AG09309 (cell line): ENCODE measurements at places on chromosomes 11 and 22.
A peak's percentile ranks its signal among the peaks of the same experiment; 100 is the strongest.

DNA sequence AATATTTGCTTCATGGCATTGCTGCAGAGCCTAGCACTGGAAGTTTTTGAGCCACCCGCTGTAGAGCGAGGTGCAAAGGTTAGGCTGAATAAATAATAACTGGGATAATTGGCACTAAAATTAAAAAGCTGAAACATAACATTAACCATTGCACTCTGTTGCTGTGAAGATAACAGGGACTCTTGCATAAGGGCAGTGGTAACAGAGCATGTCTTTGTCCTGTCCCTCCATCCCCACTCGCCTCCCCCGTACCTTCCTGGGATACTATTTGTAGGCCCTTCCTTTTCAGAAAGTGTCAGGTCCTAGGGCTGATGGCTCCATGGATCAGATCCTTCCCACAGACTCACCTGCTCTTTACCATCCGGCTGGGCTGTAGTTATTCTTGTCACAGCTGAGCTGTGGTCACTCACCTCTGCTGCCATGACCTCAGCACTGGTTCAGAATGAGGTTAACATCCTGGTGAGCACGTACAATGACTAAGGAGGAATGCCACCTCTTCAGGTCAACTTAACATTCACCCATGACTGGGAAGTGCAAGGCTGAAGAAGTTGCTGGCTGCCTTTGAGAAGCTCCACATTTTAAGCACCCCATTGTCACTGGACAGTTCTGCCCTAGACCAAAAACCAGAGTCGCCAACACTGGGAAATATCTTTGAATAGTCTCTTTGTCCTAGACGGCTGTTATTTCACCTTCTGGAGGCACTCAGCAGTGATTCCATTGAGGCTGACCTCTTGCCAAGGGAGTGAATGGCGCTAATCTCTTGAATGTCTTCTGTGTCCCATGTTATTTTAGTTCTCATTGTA, 103.2 kb upstream of the KIRREL3 start:
- no peak for DNase-seq

GRCh38 chr11:6357222-6357621, 33.1 kb upstream of the SMPD1 start:
- DNase-seq, result peak; percentile 74

- no peak for DNase-seq
These were observed 220.4 kb upstream of the RAG2 start for GRCh38 chr11:36818410-36818809.

DNA sequence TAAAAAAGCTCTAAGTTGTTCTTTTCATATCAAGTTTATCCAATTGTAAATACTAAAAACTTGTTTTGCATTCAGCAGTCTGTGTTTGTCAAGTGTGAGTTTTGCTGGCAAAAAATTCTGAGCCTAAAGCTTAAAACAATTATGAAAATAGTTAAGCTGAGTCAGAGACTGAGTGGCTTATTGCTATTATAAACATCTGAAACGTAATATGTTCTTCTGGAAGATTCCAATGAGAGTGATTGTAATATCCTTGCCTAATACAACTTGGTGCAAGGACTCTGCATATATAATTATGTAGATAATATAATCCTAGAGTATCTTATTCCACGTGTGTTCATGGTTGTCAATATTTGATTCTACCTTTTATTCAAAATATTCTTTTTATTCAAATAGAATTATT, 14.1 kb upstream of the NUP50 start:
- no peak for DNase-seq

DNA sequence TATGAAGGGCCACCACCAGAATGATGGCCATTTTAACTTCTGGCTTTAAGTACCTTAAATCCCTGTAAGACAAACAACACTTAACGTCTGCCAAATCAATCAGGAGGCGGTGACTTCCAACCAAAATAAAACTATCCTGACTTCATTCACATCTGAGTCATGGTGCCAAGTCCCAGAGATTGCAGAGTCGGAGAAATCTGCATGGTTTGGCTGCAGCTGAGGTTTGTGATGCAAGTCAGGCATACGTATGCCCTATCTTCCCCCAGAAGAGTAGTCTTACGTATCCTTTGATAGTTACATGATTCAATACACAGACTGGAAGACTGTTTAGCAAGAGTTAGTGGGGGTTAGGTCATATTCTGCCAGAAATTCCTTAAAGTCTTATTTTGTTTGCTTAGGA, 1.7 kb upstream of the GAB2 start:
- peak; percentile 97 for DNase-seq

GRCh38 chr22:42473484-42474193, 41.4 kb upstream of the NFAM1 start:
- peak; percentile 20 for DNase-seq

GRCh38 chr11:65719871-65720210, 757 bp downstream of the RNASEH2C start:
- DNase-seq, result no peak

GRCh38 chr11:78573681-78574080, 983 bp downstream of the NARS2 start:
- DNase-seq, result no peak

- DNase-seq, result peak; percentile 38
These were observed 88.9 kb upstream of the DDI1 start for GRCh38 chr11:103947546-103947919.

- no peak for DNase-seq
These were observed 345.4 kb upstream of the KIRREL3 start for GRCh38 chr11:127345819-127346459.

DNA sequence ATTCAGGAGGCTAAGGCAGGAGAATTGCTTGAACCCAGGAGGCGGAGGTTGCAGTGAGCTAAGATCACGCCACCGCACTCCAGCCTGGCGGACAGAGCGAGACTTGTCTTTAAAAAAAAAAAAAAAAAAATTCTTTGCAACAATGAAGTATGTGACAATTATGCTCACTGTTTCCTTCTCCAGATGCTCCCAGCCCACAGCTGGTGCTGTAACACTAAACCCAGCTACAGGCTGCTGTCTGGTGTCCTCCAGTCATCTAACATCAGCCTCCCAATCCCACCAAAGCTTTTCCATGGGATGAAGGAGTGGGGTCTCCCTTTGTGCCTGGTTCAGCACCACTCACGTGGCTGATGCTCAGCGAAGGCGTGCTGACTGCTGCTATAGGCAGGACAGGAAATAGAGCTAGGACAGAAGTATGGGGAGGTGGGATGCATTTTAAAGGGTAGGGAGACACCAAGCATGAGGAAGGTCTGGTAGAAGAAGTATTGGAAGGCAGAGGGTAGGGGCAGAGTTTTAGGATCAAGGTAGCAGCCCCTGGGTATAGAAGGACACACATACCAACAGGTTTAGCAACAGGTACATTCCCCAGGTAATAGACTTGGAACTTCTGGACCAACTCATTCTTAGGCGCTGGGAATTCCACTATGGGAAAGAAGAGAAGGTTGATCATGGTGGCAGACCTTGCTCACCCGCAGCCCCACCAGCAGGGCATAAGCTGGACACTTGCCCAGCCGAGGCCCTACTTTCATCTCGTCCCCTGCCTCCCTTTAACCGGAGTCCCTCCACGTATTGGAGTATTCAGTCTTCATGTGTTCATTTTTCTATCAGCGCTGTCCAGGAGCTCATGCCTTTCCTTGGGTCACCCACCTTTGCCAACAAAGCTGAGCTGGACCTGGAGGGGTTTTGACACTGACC, 10.4 kb downstream of the SMPD1 start:
- DNase-seq, result no peak

DNA sequence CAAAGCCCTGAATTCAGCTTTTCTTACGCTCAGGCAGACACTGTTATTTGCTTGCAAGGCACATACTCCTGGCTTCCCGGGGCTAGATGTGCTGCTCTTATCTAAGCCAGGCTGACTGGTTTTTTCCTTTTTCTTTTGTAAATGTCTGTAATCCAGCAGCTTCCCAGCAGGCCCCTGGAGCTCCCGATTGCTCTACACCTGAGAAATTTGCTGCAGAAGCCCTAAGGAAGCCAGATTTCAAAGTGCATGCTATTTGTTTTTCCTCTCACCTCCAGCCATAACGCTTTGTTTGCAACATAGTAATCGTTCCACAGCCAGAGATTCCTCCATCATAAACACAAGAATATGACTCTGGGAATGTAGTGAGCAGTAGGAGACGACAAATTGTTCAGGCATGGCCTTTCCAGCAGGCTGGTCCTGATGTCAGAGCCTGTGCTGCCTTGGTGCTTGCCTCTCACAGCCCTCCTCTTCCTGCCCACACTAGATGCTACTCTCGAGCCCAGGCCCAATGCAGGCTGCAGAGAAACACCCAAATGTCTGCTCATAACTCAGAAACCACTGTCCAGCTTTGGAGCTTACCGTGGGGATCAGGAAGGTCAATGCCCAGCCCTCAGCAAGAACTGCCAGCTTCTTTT, 54.7 kb upstream of the SLC6A5 start:
- DNase-seq, result no peak

- DNase-seq, result no peak
These were observed 9.7 kb downstream of the OR5AN1 start for GRCh38 chr11:59368238-59369022.

DNA sequence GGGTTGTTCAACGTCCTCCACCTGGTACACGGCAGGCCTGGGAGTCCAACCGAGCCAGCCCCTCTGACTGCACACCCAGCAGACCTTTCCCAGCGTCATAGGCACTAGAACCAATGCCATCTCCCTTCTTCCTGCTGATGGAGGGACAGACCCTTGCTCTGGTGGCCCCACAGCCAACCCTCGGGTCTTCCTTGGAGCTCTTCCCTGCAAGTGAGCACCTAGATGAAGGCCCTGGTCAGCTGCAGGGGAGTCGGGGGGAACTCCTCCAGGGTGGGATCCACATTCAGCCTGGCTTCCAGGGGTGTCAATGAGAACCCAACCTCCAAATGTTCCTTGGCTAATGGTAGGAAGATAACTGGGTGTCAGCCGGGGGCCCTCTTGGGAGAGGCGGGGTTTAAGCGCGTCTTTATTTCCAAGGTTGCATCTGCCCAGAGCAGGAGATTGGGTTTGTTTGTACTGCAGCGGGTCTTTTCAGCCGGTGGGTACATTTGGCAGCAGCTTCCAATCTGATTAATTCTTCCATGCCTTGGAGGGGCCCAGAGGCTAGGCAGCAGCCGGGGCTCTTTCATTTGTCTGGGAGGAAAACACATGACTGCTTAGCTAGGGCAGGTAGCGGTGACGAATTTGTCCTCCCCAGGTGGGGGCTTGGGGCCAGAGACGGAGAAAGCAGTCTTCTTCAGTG, 56.0 kb upstream of the SHISAL1 start:
- no peak for DNase-seq

- DNase-seq, result no peak
These were observed 4.9 kb downstream of the NOL12 start for GRCh38 chr22:37690901-37691504.

DNA sequence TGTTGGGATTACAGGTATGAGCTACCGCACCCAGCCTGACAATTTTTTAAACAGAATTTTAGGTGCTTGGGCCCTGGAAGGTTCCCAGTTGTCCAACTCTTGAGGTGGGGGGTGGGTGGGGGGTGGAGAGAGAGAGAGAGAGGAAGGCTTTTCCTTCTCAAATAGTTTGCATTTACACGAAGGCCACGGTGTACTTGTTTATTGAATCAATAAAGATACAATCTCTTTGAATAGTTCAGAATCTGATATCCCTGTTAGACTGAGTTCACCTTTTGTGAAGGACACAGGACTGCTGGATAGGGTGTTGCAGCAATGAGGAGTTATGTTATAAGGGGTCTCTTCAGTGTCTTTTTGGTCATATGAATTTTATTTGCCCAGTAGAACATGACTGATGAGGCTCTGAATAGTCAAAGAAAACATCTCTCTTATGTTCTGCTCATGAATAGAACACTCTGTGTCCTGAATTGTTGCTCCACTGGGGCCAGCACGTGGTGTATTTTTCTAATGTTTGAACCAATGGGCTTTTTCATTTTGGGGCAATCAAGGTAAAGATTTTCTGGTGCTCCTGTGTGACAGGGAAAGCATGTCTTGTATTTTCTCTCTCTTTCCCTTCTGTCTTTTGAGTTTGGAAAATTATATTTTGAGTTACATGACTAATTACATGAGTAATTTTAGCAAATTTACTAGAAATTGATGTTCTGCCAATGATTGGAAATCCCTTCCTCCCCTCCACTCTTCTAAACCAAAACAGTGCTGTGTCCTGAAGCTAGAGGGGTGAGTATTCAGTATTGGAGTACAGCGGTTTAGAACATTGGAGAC, 61.7 kb downstream of the PTPRJ start:
- no peak for DNase-seq

DNA sequence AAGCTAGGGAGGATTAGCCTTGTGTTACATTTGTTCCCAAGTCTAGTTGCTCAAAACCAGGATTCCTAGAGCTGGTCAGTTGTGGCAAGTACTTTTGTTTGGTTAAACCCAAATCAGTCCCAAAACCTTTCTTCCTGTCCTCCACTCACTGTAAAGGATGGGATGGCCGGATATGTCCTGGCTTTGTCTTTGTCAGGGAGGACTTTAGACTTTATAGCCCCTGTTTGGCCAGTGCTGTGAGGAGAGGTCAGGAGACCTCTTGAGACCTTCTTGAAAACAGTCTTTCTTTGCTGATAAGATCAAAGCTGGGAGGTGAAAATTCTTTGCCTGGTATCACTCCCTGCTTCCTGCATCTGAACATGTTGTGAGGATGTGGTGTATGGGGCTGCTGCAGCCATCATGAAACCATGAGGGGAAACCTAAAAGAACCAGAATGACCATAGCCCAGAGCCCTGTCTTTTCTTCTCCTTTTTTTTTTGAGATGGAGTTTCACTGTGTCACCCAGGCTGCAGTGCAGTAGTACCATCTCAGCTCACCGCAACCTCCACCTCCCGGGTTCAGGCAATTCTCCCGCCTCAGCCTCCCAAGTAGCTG, 43.6 kb upstream of the FTH1 start:
- no peak for DNase-seq
